8988T (cell line): ENCODE measurements at places on chromosomes 7 and 10.

GRCh38 chr10:118253397-118253796 lies 88.7 kb downstream of the FAM204A start:
- DNase-seq: no peak

DNA sequence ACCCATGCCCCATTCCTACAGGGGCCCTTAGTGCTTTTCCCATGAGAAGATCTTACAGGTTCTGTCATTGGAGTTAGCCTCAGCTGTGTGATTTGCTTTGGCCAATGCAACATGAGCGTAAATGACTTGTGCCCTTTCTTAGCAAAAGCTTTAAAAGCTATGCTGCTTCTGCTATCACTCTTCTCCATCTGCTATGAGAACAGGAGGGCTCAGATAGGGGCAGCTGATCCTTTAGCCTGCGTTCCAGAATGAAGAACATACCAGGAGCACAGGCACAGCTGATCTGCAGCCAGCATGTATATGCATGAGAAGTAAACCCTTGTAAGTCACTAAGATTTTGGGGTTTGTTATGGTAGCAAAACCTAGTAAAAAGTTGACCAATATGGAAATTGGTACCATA lies 218.2 kb downstream of the SH2D4B start:
- no peak for DNase-seq

DNA sequence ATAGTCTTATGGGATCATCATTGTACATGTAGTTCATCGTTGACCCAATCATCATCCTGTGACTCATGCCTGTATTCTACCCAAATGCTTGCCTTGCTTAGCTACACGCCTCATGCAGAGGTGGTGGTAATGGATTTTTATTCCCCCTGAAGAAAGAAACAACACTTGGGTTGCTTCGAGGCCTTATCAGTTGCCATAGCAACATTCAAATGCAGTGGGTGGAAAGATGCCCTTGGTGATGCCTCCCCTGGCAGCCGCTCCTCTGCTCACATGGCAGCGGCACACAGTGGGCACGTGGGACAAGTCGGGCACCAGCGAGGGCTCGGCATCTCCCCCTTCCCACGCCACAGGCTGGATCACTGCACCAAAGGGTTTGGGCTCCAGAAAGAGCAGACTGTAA lies 54.0 kb upstream of the NMT2 start:
- no peak for DNase-seq

DNA sequence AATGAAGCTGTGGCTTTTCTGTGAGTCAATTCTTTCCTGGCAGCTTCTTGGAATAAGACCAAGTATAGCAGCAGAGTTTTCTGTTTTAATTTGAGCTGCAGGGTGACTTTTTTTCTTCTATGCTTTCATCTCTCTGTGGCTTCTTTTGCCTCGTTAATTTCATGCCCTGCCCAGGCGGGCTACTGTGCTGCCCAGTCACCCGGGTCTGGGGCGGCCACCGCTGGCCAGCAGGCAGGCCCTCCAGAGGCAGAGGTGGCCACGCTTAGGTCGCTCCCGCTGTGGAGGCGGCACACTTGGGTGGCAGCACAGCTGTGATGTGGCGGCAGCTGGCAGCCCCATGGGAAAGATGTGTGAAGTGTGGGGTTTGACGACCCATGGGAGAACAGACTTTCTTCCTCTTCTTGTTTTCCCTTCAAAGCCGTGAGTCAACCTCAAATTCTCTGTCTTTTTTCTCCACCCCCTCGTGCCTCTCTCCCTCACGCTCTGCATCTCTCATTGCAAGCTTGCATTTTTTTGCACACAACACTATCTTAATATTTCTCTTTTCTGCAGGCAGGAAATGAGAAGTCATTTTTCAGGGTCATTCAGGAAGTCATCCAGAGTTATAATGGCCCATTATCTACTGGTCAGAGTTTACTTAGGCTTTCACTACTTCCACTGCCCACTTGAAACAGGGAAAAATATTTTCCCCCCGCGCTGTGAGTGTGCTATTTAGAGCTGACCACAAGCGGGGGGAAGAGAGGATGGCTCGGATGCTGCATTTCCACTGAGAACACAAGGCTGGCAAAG lies 67.8 kb downstream of the EGFR start:
- DNase-seq: no peak

- no peak for DNase-seq
These were observed 10.9 kb upstream of the GDF2 start for GRCh38 chr10:47311193-47311931.

- DNase-seq: no peak
These were observed 12.1 kb upstream of the PDGFA start for GRCh38 chr7:531777-532176.

- no peak for DNase-seq
These were observed 440 bp downstream of the CTNNA3 start for GRCh38 chr10:67695555-67695954.

DNA sequence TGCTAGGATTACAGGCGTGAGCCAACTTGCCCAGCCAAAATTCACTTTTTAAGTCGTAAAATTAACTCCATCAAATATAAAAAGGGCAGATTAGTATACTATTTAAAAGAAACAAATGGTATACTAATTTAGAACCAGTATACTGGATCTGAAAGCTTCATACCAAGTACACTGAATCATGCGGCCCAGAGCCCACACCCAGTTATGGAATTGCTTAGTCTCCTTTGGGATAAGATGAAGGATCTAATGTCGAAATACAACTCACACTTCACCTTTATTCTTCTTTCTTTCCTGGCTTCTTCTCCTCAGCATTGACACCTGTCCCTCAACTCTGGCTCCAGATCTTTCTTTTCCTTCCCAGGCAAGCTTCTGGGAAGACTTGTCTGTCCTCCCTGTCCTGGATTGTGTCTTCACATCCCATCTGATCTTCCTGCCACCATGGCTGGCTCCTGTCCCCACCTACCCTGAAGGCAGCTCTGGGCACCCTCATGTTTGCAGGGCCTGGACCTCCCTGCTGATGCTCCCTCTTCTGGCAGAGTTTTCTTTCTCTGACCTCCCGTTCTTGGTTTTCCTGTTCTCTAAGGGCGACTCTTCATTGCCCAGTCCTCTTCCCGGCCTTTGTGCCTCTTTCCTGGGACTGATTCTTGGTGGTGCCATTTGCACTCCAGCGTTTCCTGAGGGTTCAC lies 57.8 kb upstream of the CTBP2 start:
- no peak for DNase-seq

GRCh38 chr10:68075550-68076004 lies 494 bp upstream of the HERC4 start:
- DNase-seq: no peak

DNA sequence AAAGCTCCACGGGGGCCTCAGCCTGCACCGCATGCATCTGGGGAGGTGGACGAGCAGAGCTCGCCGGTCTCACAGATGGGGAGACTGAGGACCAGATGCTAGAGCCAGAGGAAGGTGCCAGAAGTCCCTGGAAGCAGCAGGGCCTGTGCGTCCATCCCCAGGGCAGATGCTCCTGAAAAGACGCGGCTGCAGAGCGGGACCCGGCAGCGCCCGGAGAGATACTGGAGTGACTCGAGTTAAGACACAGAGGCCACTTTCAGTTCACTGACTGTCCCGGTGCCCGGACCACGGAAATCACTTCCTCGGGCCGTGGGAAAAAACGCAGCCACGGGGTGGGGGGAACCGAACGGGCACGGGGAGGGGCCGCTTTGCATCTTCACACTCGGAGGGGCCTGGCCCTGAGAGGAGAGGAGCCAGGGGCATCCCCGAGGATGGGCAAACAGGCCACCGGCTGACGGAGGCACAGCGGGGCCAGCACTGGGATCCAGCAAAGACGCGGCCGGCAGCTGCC lies 85.4 kb downstream of the FOXL3 start:
- DNase-seq: no peak

DNA sequence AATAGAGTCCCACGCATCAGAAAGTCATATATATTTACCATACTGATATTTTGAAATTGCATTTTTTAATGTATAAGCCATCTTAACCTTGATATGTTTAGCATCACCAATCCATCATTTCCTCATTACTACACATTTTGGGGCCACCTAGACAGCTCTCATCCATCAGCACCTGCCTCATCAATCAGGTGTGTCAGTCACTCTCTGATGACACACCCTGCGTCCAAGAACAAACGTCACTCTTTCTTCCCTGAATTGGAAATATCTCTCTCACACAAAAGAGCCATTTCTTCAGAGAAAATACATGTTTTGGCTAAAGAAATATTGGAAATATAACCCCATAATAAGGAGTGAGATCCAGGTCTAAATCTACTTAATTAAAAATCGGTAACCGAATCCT lies 38.9 kb upstream of the RSU1 start:
- no peak for DNase-seq

GRCh38 chr7:972676-973309 lies 2.6 kb downstream of the COX19 start:
- DNase-seq: no peak

GRCh38 chr7:92595281-92595680 lies 5.1 kb upstream of the FAM133B start:
- DNase-seq: no peak

DNA sequence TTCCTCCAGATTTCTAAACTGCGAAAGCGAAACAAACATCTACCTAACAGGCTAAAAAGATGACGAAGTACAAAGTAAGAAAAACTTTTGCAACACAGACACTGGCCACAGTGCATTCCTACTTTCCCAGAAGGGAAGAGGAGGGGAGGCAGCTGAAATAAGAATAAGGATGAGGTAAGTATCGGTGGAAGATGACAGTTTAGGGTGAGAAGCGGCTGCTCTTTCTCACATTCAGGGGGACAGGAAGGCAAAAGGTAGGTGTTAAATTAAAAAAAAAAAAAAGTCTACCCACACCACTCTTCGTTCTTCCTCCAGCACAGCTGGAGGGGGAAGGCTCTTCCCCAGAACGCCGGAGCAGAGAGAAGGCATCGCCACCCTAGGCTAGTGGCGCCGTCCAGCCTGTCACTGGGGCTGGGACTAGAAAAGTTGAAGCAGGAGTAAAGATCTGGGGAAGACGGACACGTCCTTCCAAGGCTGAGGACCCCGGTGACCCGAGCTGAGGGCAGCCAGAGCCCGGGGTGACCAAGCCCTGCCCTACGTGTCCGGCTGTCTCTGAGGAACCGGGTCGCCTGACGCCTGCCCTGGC lies 846 bp downstream of the DNAJC1 start:
- DNase-seq: peak; percentile 10
